ENCODE measurements at places on chromosomes 3 and 15.
A peak's percentile ranks its signal among the peaks of the same experiment; 100 is the strongest.

- DNase-seq = no peak
These were observed 300.6 kb downstream of the VPS13C start for GRCh38 chr15:61759639-61760038.

- DNase-seq = no peak
These were observed 20.7 kb upstream of the RPP14 start for GRCh38 chr3:58285334-58285733.

DNA sequence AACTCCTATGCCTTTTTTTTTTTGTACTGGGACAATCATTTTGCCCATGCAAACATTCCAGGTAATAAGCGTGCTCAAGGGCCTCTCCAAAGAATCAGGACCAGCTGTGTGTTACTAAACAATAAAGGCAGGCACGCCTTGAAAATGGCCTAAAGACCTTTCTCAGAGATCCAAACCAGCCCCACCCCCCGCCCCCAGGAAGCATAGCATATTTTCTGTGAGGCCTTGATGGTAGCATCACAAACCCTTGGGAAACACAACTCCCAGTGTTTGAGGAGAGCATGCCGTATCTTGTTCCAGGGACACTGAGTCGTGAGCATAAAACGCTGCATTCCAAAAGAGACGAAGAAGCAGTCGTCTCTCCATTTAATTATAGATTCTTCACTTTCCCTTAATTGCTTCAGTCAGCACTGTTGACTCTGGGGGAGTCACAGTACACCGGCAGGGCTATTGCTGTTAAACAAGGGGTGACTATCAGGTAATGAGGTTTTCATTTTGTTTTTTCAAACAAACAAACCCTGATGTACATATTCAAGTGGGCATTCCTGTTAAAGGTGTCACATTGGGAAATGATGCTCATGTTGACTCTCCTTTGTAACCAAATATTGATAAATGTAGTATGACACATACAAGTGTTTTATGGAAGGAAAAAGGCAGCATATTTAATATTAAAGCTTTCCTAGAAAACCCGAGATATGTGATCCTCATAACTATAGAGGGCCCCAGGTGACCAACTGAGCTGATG lies 4.4 kb upstream of the TPM1 start:
- no peak for DNase-seq

DNA sequence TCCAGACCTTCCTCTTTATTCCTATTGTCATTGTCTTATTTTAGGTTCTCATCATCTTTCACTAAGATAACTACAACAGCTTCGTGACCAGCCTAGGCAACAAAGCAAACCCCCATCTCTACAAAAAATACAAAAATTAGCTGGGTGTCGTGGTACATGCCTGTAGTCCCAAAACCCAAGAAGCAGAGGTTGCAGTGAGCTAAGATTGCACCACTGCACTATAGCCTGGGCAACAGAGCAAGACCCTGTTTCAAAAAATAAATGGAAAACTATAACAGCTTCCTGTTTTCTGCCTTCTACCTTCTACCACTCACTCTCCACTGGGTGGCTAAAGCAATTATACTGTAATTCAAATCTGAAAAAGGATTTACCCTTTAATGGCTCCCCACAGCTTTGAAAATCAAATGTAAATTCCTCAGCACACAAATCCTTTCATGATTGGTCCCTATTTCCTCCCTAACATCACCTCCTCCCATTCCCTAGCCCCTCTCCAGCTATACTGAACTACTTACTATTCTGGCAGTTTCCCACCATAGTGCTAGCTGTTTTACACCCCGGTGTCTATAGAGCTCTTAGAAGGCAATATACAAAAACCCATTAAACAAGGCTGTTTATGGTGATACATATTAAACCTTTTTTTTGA lies 33.4 kb downstream of the LRRFIP2 start:
- no peak for DNase-seq

- no peak for DNase-seq
These were observed 33.0 kb upstream of the FAN1 start for GRCh38 chr15:30870681-30871080.

- peak; percentile 82 for DNase-seq
These were observed 46.3 kb downstream of the GABRG3 start for GRCh38 chr15:27017168-27017809.

- no peak for DNase-seq
These were observed 62.2 kb downstream of the VGLL4 start for GRCh38 chr3:11581237-11582190.

GRCh38 chr3:131775650-131776049 lies 259.2 kb downstream of the CPNE4 start:
- no peak for DNase-seq

DNA sequence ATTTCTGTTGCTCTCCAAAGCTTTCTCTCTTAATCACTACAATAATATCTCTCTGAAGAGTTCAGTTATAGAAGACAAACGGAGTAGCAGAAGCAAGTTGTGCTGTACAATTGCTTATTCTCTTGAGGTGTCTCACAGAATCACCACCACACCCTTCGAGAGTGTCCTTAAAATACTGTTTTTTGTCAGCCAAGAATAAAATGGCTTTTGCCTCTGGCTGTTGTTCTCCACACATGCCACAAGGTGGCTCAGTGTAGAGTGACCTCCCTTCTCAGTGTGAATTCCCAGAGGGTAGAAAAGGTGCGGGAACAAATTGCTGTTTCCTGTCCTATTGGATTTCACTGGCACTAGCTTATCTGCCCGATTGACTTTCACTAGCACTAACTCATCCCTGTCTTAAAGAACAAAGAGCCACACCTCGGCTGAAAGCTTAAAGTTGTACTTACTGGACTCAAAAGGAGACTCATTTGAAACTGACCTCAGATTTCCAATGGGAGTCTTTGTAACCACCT lies 134.2 kb upstream of the SATB1 start:
- DNase-seq = peak; percentile 76

DNA sequence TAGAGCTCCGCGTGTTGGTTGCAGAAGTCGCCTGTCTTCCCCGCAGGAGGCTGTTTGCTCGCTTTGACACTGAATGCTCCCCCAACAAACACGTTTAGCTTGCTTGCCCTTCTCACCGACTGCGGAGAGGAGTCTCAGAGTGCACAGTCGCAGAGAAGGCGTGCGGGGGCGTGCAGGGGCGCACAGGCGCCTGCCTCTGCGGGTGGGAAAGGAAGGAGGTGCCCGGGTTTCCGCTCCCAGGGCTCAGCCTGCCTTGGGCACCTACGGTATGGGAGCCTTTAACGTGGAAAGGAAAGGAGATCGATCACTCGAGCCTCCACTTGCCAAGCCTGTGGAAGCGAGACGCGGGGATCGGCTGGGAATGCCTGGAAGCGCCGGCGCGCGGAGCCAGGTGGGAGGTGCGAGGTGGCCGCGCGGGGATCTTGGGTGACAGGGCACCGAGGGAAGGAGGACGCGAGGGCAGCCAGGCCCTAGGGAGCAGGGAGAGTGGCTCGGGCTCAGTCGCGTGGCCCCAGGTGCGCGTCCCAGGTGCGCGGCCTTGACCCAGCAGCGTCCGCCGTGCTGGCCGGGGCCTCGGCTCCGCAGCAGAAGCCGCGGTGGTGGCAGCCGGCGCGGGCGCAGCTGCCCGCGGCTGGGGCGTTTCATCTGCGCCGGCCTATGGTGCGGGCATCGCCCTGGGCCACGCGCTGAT lies at the start of gene FAN1:
Gene FAN1 (plus strand): TSS at position 419 of the 691 bp plus-strand sequence. CDS start 749 bp downstream, outside the sequence.
- DNase-seq = peak; percentile 91

DNA sequence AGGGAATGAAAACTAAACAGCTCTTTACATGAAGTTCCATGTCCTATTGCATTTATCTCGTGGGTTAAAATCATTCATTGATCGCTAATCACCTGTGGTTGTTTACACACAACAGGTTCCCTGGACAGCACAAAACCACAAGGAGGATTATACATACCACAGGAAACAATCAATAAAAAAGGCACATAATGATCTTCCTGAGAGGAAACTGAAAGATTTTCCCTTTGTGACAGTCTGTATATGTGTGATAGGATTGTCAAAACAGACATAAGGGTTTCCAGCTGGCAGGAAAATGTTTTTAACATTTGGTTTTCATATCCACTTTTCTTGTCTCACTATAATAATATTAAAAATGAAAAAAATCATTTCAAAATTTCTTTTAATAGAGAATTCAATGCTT lies 541.8 kb downstream of the NLGN1 start:
- DNase-seq = no peak

- DNase-seq = peak; percentile 53
These were observed 900 bp upstream of the EOMES start for GRCh38 chr3:27723001-27723445.

GRCh38 chr3:59994732-59995304 lies 945.0 kb upstream of the CFAP20DC start:
- no peak for DNase-seq

DNA sequence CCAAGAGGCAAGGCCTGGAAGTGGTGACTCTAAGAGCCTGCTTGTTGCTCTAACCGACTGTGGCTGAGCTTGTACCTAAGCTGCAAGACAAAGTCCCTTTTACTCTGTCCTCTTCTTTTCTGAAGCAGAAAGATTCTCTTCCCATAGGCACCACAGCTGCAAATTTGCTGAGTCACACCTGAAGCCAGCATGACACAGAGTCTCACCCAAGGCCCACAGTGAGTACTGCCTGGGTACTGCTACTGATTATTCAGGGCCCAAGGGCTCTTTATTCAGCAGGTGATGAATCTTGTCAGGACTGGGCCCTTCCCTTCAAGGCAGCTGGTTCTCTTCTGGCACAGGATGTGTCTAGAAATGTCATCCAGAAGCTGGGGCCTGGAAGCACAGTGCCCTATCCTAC lies 18.9 kb upstream of the TIGIT start:
- DNase-seq = no peak

DNA sequence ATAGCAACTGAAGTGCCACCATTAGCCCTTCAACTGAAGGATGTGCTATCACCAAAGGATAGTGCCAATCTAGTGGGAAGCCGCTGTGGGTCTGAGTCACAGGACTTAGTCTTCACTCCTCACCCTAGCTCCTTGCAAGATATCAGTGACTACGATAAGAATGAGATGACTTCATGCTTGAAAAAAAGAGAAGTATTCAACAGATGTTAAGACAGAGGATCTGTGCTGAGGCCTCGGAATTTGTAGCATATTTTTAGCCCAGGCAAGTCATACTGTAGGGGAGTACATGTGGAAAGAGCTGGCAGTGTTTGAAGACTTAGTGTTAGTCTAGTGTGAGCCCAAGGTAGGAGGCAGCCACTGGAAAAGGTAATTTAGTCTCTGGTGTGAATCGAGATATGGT lies 270.7 kb upstream of the LRTM1 start:
- no peak for DNase-seq

GRCh38 chr3:47324278-47324865 lies 41.6 kb downstream of the KLHL18 start:
- DNase-seq = peak; percentile 77

DNA sequence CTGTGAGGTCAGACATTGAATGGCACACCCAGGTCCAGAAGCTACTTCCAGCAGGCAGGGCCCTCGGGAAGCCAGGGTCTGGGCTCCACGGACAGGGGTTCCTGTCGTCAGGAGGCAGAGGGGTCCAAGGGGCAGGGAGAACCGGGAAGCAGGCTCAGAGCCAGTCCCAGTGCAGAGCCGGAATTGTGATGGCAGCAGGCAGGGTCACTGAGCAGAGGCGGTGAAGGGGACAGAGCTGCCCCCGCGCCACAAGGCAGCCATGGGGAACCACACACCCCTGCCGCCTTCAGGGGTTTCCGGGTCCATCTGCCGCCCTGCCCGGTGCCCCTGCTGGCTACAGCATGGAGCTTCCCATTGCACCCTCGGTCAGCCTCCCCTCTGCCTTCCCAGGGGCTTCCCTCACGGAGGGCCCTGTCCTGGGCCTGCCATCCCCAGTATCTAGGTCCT lies 136.9 kb downstream of the NSMCE3 start:
- DNase-seq = no peak

- peak; percentile 91 for DNase-seq
These were observed 20.3 kb upstream of the CSPG4 start for GRCh38 chr15:75732809-75733451.

- DNase-seq = no peak
These were observed 9.5 kb downstream of the SOX2 start for GRCh38 chr3:181721046-181721875.

- peak; percentile 37 for DNase-seq
These were observed 7.3 kb upstream of the SEMA3F start for GRCh38 chr3:50147861-50148260.

GRCh38 chr3:126107957-126108675 lies 24.2 kb upstream of the SLC41A3 start:
- no peak for DNase-seq

- no peak for DNase-seq
These were observed 59.2 kb downstream of the LYZL4 start for GRCh38 chr3:42351207-42351606.

DNA sequence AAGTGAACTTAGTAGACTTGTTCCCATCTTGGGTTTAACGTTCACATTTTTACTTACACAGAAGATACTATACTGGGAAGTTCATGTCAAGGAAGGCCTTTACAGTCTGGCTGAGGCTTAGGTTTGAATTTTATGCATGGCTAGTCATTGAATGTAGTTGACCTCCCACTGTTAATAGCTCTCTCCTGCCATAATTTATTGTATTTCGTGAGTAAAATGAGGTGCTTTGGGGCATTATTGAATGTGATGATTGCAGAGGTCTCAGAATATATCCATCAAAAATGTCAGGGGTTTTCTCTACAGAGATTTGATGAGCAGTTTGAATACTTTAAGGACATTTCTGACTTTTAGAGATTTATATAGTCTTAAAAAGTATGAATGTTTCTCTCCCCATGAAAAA lies 356.6 kb upstream of the GRM7 start:
- no peak for DNase-seq

DNA sequence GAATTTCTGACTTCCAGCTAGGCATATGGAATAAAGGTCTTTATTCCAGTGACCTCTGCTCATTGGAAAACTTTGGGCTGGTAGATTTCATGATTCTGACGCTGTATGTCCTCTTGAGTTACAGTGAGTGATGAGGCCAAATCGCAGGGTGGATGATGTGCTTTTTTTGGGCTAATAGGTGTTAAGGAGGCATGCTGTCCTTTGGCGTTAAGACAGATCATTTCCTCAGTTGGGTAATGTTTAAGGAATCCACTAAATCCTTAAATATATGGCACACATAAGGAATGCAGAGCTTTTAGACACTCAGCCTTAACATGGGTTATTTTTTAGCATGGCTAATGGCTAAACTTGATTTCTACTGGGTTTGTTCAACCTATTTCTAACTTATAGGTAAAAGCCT lies 87.9 kb downstream of the LPP start:
- DNase-seq = no peak

DNA sequence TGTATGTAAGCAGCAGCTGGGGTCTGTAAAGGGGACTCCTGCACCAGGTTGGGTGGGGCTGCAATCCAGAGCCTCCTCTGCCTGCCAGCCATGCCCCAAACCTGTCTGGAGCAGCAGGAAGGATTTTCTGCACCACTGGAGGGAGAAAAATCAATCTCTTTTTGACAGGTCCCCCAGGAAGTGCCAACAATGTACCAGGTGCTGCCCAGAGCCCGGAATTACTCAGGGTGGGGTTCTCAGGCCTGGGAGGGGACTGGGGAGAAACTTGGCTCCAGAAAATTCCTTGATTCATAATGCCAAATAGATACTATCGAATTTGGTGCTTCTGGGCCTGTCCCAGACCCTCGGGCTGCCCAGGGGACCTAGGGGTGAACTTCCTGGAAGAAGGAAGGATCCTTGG lies 52.6 kb downstream of the WNT7A start:
- DNase-seq = no peak

- peak; percentile 30 for DNase-seq
These were observed 437.4 kb upstream of the TPRG1 start for GRCh38 chr3:188734395-188734794.

GRCh38 chr15:51874751-51875644 lies 45.5 kb downstream of the TMOD3 start:
- no peak for DNase-seq

GRCh38 chr3:2262204-2262603 lies 163.5 kb downstream of the CNTN4 start:
- no peak for DNase-seq

Measured in ELF-1 (cell line).